ENCODE measurements at places on chromosomes 16 and 17.

- no peak for DNase-seq
Measured at GRCh38 chr17:9470171-9470570, 105.4 kb downstream of the STX8 start.

- DNase-seq = no peak
Measured at GRCh38 chr17:9219631-9220397, 198.5 kb downstream of the NTN1 start.

- no peak for DNase-seq
Measured at GRCh38 chr16:1794221-1794871, 841 bp upstream of the IGFALS start.

DNA sequence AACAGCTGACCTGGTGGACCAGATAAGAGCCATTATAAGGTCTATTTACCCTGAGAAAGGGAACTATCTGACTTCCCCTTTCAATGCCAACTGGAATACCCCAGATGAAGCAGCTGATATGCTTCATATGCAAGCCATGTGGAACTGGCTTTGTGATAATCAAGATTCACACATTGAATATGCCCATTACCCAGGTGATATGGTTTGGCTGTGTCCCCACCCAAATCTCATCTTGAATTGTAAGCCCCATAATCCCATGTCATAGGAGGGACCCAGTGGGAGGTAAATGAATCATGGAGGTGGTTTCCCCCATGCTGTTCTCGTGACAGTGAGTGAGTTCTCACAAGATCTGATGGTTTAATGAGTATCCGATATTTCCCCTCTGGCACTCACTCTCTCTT lies 42.1 kb downstream of the IKZF3 start:
- DNase-seq = no peak

- DNase-seq = no peak
Measured at GRCh38 chr16:28537964-28538732, 626 bp downstream of the NUPR1 start.

GRCh38 chr17:62680541-62681052 lies 53.1 kb downstream of the MRC2 start:
- no peak for DNase-seq

GRCh38 chr17:3802461-3803307 lies 1.7 kb upstream of the ITGAE start:
- DNase-seq = no peak

DNA sequence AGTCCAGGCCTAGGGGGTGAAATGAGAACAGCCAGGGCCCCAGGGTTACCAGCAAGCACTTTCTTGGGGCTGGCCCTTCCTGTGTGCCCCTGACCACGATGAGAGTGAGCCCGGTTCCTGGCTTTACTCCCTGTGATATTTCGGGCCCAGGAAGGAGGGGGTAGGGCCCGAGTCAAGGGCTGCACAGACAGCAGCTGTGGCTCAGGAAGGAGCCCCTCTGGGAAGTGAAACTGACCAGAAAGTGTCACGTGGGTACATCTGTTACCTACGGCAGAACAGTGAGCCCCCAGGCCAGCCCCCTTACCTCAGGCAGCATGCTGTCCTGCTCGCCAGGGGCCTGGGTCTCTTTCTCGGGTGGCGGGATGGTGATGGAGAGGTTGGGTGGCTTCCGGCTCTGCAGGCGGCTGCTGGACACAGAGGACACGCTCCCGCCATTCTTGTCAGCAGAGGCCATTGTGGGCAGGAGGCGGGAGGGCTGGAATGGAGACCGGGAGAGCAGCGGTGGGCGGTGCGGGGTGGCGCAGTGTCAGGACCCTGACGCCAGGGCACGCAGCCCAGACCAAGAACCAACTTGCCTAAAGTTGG lies 13.8 kb downstream of the AANAT start:
- no peak for DNase-seq

GRCh38 chr16:11240636-11241473 lies 15.1 kb downstream of the SOCS1 start:
- DNase-seq = no peak

DNA sequence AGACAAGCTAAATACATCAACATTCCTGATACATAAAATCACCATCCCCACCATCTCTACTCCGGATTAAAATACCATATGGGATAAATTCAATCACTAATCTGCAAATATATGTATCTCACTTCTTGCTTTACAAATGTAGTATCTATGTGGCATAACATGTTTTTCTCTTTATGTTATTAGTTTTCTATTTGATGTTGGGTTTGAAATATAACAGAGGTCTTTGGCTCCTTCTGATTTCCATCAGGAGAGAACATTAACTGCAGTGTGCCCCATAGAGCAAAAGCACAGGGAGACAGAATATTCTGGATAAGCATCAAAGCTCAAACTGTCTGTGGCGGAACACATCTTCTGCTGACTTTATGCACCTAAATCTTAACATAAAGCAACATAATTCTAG lies 547.2 kb upstream of the CDH8 start:
- DNase-seq = no peak

DNA sequence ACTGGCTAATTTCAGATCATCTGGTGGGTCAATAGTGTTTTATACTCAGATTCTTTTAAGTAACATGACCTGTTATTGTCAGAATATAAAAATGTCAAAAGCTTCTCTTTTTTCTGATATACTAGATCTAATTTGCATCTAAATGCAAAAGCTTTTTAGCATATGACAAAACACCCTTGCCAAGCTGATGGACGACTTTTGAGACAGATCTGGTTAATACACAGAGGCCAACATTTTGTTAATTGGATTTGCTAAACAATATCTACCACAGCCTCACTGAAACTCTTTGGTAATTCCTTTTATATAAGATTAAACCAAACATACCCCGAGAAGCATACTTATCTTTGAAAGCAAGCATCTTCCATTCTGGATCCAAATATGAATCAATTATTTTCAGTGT lies 10.3 kb upstream of the NOL11 start:
- no peak for DNase-seq

DNA sequence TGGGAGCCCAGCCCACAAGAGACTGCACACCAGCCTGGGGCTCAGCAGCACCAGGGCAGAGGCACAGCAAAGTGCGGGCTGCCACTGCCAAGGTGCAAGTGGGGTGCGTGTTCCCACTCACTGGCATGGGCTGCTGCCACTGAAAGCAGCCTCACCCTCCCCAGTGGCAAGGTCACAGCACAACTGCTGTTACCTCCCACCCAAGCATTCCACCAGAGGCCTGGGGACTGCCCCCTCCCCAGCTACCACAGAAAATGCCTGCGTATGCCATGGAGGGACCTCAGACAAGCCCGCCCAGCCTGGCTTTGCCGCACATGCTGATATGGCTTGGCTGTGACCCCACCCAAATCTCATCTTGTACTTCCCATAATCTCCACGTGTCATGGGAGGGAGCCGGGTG lies 33.1 kb downstream of the MEAK7 start:
- no peak for DNase-seq

DNA sequence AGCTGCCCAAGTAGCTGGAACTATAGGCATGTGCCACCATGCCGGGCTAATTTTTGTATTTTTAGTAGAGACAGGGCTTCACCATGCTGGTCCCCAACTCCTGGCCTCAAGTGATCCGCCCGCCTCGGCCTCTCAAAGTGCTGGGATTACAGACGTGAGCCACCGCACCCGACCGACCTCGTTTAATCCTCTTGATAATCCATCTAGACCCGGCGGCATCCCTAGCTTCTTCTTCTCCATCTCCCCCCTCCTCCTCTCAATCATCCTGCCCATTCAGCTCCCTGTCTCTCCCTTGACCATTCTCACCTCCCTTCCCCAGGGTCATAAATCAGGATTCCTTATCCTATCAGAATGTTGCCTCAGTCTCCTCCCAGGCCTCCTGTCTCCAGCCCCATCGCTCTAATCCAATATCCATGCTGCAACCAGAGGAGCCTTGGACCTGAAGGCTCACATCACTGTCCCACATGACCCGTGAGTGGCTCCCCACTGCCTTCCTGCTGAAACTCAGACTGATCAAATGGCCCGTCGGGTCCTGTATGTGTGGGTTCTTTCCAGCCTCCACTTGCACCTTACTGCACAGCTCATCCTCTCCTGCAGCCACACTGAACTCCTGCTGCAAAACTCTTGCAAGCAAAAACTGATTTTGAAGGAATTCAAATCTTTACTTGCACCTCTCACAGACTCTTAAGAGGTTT lies 74.1 kb upstream of the CDH5 start:
- DNase-seq = no peak

DNA sequence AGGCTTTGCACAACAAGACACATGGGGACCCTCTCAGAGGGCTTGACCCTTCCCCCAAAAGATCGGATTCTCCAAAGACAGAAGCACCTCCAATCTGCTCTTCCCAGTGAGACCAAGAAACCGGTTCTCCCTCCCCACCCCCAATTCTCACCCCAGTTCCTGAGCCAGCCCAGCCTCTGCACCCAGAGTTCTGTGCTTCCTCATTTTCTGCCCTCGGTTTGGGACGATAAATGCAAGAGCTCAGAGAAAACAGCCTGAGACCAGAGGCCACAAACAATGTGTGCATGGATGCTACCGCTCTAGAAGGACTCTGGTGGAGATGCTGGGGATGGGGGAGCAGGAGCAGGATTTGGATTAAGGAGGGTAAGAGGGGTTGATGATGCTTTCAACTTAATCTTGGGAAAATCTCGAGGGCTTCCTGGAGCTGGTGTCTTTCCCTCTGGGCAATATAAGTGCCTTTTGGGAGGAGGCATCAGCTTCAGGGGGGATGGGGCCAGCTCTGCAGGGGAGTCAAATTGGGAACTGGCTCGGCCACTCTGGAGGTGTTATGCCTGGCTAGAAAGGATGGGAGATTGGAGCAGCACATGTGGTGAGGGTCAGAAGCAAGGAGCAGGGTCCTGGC lies 6.0 kb downstream of the KRT15 start:
- DNase-seq = no peak

DNA sequence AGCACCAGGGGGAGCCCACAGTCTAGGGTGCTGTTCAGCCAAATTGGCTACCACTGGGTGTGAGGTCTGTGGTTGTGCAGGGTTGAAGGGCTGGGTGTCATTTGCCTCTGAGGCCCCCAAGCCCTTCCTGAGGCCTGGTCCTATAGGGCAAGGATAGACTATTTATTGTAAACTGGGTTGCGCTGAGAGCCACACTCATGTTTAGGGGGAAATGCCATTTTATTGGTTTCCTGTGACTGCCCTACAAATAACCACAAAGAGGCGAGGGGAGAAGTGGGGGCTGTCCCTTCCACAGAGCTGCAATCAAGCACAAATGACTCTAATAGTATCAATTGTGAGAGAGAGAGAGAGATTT lies 3.6 kb upstream of the ZCCHC14 start:
- no peak for DNase-seq

- DNase-seq = peak; percentile 10
Measured at GRCh38 chr17:58666858-58667267, 25.0 kb downstream of the TEX14 start.

GRCh38 chr17:49996495-49997300 lies 1.7 kb upstream of the DLX3 start:
- DNase-seq = peak; percentile 71

DNA sequence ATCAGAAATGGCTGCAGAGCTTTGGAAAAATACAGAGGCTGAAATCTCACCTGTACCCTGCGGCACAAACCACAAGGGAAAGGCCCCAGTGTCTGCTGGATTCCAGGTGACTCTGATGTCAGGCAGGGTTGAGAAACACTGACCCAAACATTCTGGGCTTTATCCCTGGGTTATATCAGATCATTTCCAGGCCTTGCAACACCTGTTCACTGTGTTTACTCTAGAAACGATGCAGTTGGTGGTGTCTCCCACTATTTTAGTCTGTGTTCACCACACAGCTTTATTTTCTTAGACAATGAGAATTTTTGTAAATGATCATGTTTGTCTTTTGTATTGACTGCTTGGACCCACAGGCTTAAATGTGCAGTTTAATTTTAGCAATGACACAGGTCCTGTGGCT lies 151.5 kb upstream of the SDK2 start:
- DNase-seq = no peak

- no peak for DNase-seq
Measured at GRCh38 chr17:16013943-16014407, 14.4 kb downstream of the TTC19 start.

DNA sequence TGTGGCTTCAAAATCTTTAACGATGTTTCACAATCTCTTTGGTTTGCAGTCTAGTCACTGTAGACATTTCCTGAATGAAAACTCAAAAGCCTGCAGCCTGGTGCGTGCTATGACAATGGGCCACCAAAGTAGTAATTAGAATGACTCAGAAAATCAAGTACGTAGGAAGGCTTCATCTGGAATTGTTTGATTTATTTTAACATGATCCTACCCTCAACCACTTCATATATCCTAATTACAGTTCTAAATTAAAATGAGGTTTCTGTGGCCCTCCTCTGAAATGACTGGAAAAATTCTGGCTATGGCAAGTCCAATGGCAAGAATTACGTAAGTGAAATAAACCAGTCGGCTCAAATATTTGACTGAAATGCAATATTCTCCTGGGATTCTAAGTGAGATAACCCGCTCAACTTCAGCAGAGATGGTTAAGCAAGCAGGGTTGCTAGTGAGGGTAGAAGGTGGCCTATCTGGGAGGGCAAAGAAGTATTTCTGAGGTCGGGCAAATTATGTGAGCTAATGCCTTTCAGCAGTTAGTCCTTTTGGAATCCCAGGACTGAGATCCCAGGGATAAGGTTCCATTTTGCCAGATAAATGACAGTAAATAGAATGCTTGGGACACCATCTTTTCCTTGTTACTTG lies 145.6 kb upstream of the MYOCD start:
- DNase-seq = no peak

DNA sequence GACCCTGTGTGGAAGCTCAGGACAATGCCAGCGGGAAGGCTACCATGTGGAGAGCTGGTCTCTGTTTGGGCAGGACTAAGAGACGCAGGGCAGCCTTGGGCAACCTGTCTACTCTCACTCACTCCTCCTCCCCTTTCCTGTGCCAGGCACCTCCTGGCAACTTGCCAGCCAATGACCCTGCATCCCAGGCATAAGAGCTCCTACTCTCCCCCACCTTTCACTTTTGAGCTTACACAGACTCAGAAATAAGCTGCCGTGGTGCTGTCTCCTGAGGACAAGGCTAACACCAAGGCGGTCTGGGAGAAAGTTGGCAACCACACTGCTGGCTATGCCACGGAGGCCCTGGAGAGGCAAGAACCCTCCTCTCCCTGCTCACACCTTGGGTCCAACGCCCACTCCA lies 2.6 kb downstream of the HBM start:
- no peak for DNase-seq

GRCh38 chr17:79563237-79564013 lies 47.4 kb downstream of the RBFOX3 start:
- no peak for DNase-seq

- DNase-seq = no peak
Measured at GRCh38 chr16:14309906-14310305, 238.8 kb downstream of the MRTFB start.

GRCh38 chr16:72743011-72743761 lies 304.7 kb downstream of the ZFHX3 start:
- DNase-seq = no peak

GRCh38 chr16:74034862-74035261 lies 261.8 kb upstream of the PSMD7 start:
- DNase-seq = no peak
